D721Med (cell line): ENCODE measurements at places on chromosomes 6 and 20.

DNA sequence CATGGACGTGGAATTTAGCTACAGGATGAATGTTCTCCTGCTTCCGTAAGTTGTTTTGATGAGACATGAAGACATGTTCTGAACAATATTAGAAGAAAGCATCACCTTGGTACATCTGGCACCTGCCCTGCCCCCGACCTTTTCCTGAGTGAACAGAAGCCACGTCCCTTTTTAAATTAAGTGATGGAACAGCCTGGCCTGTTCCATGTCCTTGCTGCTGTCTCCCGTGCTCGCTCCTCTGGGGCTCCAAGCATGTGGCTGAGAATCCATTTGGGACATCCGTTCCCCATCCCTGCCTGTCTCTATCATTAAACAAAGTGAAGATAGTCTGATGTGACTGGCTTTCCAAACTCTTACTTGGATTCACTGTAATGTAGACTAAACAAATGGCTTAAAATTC is 36.4 kb downstream of the ERMARD start:
- DNase-seq = no peak

DNA sequence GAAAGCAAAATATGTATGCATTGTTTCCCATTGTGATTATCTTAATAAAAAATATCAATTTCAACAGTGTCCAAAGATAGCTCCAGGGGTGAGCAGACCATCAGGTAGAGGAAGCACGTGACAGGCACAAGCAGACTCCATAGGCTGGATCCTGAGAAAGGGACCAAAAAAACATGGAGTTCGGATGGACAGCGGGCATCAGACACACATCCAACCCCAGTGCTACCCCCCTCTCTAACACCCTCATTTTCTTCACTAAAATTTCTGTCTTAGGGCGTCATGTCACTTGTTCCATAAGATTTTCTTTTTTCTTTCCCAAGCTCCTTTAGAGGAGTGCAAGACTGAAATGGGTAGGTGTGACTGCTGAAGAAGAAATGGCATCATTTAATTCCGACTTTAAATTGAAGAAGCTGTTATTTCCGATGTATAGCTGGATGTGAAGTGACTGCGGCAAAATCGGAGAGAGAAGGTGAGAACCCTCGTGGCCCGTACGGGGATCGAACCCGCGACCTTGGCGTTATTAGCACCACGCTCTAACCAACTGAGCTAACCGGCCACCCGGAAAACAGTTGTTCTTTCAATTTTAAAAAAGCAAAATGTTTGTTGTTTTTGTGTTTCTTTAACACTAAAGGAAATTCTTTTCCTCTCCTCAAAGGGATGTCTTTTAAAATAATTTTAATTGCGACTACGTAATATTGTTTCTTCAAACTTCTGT is 10.3 kb upstream of the PRSS16 start:
- no peak for DNase-seq

DNA sequence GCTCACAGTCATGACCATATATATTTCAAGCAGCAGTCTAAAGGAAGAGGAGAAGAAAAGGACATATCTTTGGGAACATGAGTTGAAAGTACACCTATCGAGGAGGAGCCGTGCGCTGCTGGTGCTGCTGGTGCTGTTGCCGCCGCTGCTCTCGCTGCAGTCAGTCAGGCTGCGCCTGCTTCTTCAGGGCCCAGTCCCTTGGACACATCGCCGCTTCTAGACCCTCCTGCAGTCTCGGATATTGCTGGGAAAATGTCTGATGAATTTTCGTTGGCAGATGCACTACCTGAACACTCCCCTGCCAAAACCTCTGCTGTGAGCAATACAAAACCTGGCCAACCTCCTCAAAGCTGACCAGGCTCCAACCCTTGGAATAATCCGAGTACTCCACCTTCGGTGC is 8.2 kb upstream of the ASCC3 start:
- DNase-seq = no peak

DNA sequence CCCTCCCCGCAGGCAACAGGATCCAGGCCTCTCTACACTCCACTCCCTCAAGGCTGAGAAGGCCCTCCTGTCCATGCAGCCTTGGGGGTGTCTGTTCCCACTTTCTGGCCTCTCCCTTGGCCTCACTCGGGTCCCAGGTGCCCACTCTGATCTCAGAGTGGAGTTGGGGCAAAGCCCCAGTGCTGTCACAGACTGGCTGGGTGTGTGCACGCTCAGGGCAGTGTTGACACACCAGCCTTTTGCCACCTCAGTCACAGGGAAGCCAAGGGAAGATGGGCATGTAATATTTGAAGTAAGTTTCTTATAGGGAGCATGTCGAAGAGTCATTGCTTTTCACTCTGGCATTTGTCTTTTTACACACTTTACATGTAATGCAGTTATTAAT is 44.9 kb downstream of the HLA-DRA start:
- DNase-seq = no peak

GRCh38 chr6:135475292-135475886 is 22.2 kb downstream of the AHI1 start:
- DNase-seq = no peak

DNA sequence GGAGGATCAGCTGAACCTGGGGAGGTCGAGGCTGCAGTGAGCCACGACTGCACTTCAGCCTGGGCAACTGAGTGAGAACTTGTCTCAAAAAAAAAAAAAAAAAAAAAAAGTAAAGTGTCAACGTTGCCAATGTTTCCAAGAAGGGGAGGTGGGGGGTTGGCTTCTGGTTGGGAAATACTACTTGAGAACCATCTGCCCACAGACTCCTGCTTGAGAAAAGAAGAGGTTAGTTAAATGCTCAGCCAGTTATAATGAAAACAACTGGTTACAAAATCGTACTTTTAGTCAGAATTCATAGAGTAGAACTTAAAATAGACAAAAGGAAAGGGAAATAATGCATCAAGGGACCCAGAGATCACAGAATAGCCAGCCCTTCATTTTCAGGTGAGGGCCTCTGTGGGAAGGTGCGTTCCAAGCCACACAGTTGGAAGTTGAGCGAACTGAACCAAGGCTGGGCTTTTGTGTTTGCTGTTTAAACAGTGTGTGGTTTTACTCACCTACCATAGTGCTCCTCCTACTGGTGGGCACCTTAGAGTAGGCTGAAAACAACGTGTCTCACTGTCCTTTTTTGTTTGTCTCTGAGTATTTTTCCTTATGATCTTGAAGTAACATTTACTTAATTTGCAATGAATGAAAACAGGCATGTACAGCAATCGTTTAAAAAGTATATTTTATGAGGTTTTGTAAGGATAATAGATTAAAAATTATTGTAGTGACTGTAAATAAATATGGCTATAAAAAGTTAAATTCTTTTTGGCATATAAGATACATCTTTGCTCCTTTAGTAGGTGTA is 200.7 kb downstream of the BCAS1 start:
- DNase-seq = no peak

- no peak for DNase-seq
Observed at GRCh38 chr6:91796603-91797002, 1209.7 kb upstream of the MAP3K7 start.

DNA sequence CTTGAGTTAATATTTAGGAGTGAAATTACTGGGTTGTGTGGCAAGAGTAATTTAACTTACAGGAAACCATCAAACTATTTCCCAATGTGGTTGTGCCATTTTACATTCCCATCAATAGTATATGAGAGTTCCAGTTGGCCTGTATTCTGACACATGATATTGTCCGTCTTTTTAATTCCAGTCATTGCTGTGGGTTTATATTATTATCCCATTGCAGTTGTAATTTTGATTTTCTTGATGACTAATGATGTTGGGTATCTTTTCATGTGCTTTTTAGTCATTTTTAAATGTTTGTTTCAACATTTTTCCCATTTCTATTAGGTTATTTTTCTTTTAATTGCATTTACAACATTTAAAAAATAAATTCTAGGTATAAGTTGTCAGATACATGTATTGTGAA is 614.0 kb downstream of the UTRN start:
- no peak for DNase-seq

- DNase-seq = no peak
Observed at GRCh38 chr6:127338936-127339335, 4.5 kb downstream of the ECHDC1 start.

GRCh38 chr6:137172734-137173431 is 561 bp downstream of the IL22RA2 start:
- DNase-seq = no peak

DNA sequence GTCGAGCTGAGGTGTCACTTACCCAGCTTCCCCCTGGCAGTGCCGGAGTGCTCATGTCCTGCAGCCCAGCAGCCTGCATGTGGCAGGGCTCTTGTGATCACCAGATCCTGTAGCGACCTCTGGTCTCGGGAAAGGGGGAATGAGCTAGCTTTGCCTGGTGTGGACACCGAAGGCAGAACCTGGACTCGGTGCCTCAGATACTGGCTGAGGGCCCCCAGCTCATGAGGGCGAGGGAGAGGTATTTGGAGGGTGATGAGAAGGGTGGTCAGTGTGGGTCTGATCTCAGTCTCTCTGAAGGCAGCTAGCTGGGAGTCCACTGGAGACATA is 26.3 kb downstream of the SUN5 start:
- no peak for DNase-seq

- no peak for DNase-seq
Observed at GRCh38 chr6:1611322-1611571, 1.5 kb downstream of the FOXC1 start.

- no peak for DNase-seq
Observed at GRCh38 chr20:34751453-34751852, 47.3 kb downstream of the TP53INP2 start.

DNA sequence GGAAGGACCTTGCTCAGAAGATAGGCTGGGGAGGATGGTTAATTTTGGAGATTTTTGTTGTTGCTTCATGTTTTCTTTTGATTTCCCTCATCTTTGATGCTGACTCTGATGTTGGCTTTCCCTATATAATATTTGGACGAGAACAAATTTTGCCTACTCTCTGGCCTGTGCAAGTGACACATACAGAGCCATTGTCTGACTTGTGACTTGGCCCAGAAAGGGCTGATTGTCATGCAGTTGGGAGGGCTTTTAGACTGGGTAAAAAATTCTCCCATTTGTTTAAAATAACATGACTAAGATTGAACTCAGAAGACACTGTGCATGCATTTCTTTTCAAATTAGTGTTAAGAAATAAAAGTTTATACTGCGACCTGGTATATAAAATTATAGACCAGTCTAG is 98.6 kb upstream of the SUPT3H start:
- no peak for DNase-seq

DNA sequence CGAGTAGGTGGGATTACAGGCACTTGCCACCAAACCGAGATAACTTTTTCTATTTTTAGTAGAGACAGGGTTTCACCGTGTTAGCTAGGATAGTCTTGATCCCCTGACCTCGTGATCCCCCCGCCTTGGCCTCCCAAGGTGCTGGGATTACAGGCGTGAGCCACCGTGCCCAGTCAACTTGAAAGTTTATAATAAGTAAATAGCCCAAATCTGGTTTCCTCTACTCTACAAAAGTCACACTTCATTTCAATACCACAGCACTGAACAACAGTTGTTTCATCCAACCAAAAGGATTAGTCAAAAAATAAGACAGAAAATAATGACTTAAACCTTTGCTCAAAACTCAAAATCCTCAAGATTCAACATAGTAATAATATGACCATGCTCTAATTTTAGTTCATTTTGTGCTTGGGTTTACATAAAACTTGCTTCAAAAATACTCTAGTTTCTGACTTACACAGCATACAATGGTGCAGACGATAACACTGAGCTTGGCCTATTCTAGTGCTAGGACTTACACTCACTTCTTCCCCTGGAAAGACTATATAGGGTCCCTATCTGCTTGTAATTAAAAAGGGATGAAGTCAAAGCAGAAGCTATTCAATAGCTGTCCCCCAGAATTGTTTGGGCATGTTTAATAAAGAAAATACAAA is 56.7 kb downstream of the NT5E start:
- DNase-seq = no peak

GRCh38 chr20:18313411-18313810 is 25.1 kb downstream of the ZNF133 start:
- no peak for DNase-seq

DNA sequence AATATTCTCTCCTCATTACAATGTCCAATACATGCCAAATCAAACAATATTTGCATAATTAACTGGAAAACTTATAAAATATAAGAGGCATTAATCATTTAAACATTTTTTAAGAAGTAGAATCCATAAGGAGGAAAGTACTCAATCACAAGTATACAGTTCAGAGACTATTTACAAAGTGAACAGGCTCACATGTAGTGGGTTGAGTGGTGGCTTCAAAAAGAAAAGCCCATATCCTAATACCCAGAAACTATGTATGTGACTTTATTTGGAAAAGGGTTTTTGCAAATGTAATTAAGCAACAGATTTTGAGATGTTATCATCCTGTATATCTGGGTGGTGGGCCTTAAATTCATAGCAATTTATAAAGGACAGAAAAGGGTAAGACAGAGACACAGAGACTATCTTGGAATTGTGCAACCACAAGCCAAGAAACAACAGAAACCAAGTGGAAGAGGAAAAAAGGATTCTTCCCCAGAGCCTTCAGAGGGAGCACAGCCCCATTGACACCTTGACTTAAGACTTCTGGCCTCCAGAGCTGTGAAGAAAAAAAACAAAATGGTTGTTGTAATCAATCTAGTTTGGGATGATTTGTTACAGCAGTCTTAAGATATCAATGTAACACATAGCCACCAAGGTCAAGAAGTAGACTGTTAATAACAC is 32.7 kb upstream of the CRISP1 start:
- DNase-seq = no peak

DNA sequence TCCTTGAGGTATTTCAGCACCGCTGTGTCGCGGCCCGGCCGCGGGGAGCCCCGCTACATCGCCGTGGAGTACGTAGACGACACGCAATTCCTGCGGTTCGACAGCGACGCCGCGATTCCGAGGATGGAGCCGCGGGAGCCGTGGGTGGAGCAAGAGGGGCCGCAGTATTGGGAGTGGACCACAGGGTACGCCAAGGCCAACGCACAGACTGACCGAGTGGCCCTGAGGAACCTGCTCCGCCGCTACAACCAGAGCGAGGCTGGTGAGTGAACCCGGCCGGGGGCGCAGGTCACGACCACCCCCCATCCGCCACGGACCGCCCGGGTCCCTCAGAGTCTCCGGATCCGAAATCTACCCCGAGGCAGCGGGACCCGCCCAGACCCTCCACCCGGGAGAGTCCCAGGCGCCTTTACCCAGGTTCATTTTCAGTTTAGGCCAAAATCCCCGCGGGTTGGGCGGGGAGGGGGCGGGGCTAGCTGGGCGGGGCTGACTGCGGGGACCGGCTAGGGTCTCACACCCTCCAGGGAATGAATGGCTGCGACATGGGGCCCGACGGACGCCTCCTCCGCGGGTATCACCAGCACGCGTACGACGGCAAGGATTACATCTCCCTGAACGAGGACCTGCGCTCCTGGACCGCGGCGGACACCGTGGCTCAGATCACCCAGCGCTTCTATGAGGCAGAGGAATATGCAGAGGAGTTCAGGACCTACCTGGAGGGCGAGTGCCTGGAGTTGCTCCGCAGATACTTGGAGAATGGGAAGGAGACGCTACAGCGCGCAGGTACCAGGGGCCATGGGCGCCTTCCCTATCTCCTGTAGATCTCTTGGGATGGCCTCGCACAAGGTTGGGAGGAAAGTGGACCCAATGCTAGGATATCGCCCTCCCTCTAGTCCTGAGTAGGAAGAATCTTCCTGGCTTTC is 693 bp downstream of the HLA-F start:
- DNase-seq = no peak

- DNase-seq = no peak
Observed at GRCh38 chr20:1926237-1926636, 31.0 kb downstream of the SIRPA start.

- no peak for DNase-seq
Observed at GRCh38 chr20:7702141-7702540, 238.1 kb downstream of the HAO1 start.

- DNase-seq = no peak
Observed at GRCh38 chr6:92043777-92044176, 1375.6 kb downstream of the EPHA7 start.
